ENCODE measurements at places on chromosomes 2 and 18.
A peak's percentile ranks its signal among the peaks of the same experiment; 100 is the strongest.

- no peak for DNase-seq
Observed at GRCh38 chr2:145975406-145975805, 1455.5 kb upstream of the ZEB2 start.

- no peak for DNase-seq
Observed at GRCh38 chr2:213846856-213847255, 562.6 kb downstream of the SPAG16 start.

- DNase-seq: no peak
Observed at GRCh38 chr2:207663870-207664545, 38.8 kb upstream of the METTL21A start.

DNA sequence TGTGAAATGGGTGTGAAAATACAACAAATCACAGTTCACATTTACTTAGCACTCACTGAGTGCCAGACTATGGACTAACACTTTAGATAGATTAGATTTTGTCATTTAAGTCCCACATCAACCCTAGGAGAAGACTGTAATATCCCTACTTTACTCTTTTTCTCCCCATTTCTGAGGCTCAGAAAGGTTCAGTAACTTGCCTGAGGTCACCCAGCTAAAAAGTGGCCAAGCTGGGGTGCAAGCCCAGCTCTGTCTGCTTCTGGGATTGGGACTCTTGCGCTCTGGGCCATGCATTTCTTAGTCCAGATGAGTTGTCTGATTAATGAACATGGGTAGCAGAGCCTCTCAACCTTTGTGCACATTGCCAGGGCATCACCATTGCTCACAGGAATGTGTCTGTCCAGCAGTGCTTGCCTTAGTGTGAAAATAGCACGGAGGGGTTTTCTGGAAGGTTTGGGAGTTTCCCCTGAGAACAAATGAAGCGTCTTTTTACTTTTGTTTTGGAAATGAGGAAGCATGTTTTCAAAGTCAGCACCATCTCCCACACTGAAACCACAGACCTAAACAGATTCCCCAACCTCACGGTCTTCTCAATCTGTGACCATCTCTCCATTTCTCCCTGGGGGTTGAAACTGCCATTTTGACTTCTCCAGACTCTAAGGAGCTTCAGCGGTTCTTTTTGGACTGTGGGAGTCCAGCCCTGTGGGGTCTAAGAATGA, 31.9 kb downstream of the NRP2 start:
- DNase-seq: no peak

GRCh38 chr18:26893996-26894395, 28.5 kb upstream of the AQP4 start:
- no peak for DNase-seq

DNA sequence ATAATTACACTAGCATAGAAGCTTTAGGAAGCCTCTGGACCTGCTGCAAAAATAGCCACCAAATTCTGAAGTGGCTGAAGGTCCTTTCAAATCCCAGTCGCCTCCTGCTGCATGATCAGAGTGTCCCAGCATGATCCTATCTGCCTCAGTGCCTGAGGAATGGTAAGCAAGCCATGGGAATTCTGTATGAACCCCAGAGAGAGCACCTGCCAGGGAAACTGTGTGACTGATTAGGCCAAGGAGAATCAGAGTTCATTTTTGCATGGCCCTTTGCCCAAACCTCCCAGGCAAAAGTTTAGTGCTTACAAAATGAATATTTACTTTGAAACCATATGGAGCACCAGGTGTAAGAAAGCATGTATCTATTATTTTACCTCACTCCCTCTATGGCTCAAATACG, 221.4 kb downstream of the ARL4C start:
- DNase-seq: no peak

DNA sequence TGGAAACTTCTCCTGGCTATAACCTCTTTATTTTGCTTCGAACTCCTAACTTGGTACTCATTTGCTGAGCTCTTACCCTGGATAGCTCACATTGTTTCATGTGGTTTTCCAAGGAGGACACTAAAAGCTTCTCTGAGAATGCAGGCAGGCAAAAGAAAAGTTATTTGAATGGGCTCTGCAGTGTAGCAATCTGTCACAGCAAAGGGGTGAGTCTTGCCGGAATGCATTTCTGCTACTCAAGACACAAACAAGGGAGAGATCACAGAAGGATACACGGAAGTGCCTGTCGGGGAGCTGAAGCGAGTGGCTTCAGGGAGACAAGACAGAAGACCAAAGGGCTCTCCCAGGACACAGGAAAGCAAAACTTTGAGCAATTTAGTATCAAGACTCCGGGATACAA, 265.4 kb downstream of the SS18 start:
- no peak for DNase-seq

DNA sequence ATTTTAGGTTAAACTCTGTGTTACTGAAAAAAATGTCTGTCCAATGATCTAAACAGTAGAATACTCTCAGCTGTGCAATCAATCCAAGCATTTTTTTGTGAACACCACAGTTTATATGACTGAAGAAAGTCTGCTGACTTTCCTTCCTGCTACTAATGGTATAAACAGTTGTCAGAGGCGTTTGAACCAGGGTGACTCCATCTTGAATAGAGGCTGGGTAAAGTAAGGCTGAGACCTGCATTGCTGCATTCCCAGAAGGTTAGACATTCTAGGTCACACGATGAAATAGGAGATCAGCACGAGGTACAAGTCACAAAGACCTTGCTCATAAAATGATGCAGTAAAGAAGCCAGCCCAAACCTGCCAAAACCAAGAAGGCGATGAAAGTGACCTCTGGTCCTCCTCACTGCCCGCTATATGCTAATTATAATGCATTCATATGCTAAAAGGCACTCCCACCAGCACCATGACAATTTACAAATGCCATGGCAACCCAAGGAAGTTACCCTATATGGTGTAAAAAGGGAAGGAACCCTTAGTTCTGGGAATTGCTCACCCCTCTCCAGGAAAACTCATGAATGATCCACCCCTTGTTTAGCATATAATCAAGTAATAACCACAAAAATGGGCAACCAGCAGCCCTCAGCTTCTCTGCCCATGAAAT, 31.3 kb downstream of the POU3F3 start:
- no peak for DNase-seq

- DNase-seq: no peak
Observed at GRCh38 chr2:43399515-43400264, 173.3 kb upstream of the ZFP36L2 start.

GRCh38 chr2:182148344-182148743, 162.7 kb downstream of the PPP1R1C start:
- no peak for DNase-seq

GRCh38 chr2:118846442-118846952, 951 bp downstream of the EN1 start:
- DNase-seq: no peak

DNA sequence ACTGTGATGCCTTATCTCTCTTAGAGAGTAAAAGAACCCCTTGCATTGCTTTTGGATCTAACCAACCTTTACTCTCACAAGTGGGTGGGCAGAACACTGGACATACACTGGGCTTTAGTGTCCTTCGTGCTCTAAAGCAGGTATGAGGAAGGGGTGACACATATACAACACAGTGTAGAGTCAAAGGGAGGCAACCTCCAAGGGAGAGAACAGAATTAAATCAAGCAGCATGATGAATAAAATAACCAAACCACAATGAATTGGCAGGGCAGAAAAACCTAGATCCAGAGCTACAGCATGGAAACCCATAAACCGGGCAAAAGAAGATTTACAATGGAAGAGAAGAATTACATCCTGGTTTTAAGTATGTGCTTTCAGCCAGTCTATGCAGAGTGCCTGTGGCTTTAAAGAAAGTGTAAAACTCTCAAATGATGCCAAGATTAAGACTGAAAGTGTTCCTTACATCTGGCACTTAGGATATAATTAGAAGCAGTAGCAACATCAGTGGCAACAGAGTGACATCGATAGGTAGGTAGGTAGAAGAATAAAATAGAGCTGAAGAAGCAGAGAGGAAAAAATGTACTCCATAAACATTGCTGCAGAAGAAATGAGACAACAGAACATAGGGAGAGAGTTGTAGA, 191.7 kb upstream of the ZC3H15 start:
- no peak for DNase-seq

- DNase-seq: no peak
Observed at GRCh38 chr2:45586600-45586999, 24.5 kb downstream of the SRBD1 start.

DNA sequence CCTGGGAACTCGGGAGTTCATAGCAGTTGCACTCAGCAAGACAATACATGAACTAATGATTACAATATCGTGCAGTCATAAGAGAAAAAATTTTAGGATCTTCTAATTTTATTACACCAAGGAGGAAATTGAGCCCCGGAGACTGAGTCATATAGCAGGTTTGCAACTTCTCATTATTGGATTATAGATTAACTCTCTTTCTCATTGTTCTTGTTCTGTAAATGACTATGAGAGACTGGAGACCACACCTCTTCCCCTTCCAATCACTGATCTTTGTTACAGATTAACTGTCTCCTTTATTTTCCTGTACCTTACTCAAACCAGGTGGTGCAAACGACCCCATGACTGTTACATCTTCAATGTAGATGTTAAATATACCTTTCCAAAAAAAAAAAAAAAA, 435.8 kb upstream of the DDX18 start:
- DNase-seq: no peak

DNA sequence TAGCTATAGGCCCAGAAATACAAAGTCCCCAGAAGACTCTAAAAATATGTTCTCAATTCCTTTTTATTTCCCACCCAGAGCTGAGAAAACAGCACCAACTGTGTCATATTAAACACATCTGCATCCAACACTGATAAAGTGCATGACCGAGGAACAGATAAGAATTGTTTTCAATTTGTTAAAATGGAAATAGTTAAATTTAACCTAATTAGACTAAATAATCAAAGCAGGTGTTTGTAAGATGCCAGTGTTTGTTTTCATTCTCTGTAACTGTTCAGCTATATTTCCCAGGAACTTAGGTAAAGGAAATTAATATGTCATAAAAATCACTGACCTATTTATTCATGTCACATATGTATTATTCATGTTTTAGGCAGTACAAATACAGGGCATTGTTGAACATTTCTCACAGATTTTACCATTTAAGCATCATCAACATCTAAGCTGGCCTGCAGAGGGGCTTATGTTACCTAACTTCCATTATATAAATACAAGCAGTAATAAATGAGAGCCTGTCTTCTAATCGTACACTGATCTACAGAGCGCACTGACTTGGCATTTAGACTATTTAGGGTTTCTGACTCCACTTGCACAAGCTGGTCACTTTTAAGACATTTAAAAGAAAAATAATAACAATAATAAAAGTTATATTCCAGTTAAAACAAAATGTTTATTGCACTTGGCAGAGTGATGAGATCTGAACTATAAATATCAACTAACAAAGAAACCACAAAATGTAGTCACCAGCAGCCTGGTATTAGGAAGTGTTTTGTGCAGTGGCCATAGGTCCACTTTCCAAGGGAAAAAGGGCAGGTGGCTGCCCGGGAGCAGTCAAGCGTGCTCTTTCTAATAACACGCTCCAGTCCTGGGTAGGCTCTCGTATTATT, 86.6 kb upstream of the ZFP36L2 start:
- DNase-seq: no peak

DNA sequence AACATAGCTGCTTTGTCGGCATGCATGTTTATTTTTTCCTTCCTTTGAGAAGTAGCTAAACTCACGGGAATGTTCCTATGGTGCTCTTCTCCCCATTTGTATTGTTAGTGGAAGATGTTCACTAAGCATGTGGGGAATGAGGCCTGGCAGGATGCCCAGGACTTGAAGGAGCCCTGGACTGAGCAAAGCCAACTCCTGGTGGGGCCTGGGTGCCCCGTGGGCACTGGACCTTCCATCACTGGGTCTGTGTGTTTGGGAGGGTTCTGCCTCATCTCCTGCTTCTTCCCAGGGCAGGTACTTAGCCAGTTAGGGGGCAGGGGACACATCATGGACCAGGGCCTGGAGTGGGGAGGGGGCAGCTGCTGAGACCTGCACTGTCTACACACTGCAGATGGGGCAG, 49.3 kb downstream of the ACAA2 start:
- DNase-seq: no peak

GRCh38 chr2:55618275-55619055, 1.0 kb upstream of the PPP4R3B start:
- peak; percentile 39 for DNase-seq

DNA sequence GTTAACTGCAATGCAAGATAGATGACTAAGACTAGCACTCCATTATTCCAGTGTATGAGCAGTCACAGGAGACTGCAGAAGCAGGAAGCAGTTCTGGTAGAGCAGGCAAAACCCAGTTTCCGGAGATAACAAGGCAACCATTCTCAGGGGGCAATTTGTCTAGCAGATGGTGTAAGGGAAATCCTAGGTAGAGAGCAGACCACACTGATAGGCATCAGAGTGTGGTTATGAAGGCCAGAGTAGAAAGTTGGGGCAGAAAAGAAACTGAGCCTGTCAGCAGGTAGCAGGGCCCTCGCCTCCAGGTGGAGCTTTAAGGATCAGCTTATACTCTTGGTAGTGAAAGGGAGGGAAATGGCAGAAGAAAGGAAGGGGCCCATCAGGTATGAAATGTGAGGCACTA, 164.4 kb downstream of the PDE11A start:
- no peak for DNase-seq

DNA sequence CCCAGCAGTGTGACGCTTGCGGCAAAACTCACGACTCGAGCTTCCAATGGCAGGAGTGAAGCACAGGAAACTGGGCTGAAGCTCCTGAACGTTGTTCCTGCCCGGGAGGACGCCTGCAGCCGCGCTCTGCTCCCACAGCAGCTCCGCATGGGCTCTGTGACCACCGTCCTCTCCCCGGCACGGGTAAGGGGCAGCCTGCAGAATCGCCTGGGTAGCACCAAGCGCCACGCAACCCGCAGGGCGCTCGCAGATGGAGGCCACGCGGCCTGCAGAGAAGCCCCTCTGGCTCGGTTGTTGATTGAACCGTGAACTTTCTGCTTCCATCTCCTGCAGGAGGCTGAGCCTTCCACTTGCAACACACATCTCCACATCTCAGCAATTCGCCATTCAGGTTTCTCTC, 63.3 kb upstream of the ZNF236 start:
- no peak for DNase-seq

DNA sequence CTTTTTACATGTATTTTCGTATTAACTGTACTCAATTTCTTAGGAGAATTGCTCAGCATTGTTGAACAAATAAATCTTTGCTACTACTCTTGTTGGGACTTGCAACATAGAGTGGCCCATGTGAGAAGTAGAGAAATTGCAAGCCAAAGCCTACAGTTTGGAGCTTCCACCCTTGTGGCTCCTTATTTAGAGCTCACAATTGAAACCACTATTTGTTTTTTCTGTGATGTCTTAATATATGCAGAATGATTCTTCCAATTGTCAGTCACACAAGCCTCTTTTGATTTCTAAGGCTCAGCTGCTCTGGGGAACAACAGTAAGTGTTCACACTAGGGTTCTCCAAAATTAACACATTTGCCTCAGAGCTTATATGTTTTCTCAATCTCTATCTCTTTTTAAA, 60.2 kb upstream of the GALNT13 start:
- no peak for DNase-seq

- DNase-seq: no peak
Observed at GRCh38 chr2:197042739-197043196, 116.3 kb upstream of the PGAP1 start.

GRCh38 chr2:203003716-203004115, 11.0 kb upstream of the NBEAL1 start:
- DNase-seq: no peak

GRCh38 chr18:43934781-43935471, 657.6 kb upstream of the SYT4 start:
- no peak for DNase-seq

All from neural crest cell (in vitro differentiated cells).